ENCODE measurements at places on chromosomes 2 and 18.
A peak's percentile ranks its signal among the peaks of the same experiment; 100 is the strongest.

- DNase-seq: peak; percentile 72
Observed at GRCh38 chr2:162261032-162261945, 18.0 kb upstream of the FAP start.

DNA sequence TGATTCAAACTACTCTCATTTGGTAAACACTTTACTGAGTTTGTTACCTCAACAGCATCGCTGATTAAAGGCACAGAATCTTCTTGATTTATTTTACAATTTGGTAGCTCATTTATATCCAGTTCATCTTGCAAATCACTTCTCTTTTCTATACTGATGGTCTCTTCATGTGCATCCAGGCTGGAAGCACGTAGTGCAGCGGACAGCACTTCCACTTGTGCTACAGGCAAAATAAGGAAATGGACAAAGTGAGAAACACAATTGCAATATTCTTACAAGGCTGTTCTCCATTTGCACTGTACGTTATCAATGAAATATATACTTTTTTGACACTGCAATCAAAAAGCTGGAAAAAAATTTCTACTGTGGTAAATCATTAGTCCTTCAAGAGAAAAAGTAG lies 51.0 kb downstream of the PPP4R1 start:
- no peak for DNase-seq

DNA sequence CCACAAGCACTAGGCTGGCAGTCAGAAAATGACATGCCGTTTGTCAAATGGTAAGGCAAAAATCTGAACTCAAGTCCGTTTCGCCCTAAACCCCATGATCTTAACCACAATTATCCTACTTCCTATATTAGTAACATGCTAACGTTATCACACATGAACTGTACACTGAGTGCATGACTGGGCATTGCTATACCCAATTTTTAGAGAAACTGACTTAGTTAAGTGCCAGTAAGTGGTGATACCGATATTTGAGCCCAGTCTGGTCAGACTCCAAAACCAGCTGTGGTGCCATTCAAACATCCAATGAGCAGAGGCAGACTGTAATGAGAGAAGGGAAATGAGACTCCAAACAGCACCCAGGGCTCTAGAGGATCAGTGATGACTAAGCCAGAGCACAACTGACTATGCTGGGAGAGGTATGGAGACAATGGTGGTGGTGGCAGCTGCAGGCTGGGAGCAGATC lies 311.7 kb upstream of the PKDCC start:
- DNase-seq: no peak

DNA sequence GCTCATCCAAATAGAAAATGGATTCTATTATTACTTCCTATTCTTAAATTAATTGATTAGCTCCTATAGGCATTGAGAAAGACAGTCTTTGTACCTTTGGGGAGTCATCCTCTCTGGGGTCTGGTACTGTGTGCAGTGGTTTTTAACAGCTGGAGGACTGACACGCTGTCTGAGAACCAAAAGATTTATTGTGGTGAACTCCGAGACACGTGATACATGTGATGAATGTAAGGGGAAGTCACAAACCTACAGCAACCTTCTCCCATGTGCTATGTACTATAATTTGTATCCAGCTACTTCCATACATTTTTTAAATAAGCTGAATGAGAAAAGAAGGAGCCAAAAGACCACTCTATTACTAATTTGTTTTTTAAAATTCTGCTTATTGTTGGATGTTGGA lies 133.7 kb downstream of the GALNT3 start:
- no peak for DNase-seq

- peak; percentile 90 for DNase-seq
Observed at GRCh38 chr2:55120634-55121359, 70.5 kb upstream of the RTN4 start.

- DNase-seq: peak; percentile 72
Observed at GRCh38 chr2:157194844-157195243, 62.7 kb upstream of the GALNT5 start.

GRCh38 chr2:7476371-7476770 lies 559.2 kb downstream of the RNF144A start:
- DNase-seq: peak; percentile 11

- no peak for DNase-seq
Observed at GRCh38 chr2:216700088-216700567, 4.8 kb upstream of the IGFBP5 start.

DNA sequence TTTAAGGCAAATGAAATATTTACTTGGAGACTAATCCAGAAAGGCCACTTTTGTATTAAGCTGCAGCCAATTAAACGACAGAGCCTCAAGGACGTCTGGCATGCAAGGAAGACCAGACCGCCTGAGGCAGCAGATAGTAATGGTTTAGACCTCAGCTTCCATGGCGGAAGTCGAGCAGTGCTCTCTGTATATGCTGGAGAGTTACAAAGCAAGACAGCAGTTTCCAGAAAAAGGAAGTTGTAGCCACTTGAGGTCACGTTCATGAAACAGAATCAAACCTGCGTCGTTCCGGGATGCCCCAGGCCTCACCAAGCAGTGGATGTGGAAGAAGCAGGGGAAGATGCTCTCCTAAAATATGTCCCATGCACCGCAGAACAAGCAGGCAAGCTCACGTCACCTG lies 142.0 kb downstream of the PTGR3 start:
- no peak for DNase-seq

- no peak for DNase-seq
Observed at GRCh38 chr2:207463433-207463832, 66.3 kb upstream of the CREB1 start.

GRCh38 chr2:151265991-151266390 lies 4.3 kb upstream of the RBM43 start:
- no peak for DNase-seq

- DNase-seq: peak; percentile 46
Observed at GRCh38 chr2:223247136-223247535, 195.1 kb downstream of the KCNE4 start.

GRCh38 chr2:185402474-185402873 lies 336.1 kb upstream of the FSIP2 start:
- DNase-seq: no peak

DNA sequence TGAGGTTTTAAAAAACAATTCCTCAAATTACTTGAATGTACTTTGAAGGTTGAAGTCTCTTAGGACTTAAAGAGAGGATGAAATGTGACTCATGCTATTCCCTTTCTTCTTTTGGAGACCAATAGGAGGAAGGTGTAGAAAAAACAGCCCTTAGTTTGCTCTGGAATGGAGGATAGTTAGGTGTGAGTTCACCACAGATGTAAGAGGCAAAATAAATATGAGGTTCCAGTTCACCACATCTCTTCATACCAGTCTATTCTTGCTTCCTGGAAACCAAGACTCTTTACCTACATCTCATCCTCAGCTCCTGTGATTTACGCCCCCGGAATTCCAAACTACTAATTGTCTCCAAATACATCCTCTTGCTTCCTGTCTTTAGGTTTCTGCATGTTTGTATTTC lies 77.5 kb upstream of the TTC21B start:
- DNase-seq: peak; percentile 32

- no peak for DNase-seq
Observed at GRCh38 chr2:205722283-205722918, 40.1 kb downstream of the NRP2 start.

- DNase-seq: no peak
Observed at GRCh38 chr18:25734336-25734735, 356.1 kb downstream of the SS18 start.

DNA sequence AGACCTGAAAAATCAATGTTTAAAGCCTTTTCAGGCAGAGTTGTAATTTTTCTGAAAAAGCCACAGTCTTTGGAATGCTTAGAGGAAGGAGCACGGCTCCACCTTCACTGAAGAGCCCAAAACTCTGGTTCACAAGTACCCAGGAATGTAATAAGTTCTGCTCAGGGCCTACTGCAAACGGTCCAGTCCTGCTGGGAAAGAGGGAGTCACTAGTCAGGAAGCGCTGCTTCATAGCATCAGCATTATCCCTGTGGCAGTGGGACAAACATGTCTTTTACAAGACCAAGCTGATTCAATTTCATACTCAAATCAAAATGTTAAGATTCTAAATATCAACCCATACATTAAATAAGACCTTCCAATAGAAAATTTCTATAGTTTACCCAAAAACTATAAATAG lies 152.9 kb upstream of the PGAP1 start:
- DNase-seq: peak; percentile 44

- DNase-seq: no peak
Observed at GRCh38 chr2:30622452-30622851, 175.4 kb downstream of the LCLAT1 start.

GRCh38 chr18:1663879-1664705 lies 759.4 kb downstream of the ADCYAP1 start:
- peak; percentile 13 for DNase-seq

DNA sequence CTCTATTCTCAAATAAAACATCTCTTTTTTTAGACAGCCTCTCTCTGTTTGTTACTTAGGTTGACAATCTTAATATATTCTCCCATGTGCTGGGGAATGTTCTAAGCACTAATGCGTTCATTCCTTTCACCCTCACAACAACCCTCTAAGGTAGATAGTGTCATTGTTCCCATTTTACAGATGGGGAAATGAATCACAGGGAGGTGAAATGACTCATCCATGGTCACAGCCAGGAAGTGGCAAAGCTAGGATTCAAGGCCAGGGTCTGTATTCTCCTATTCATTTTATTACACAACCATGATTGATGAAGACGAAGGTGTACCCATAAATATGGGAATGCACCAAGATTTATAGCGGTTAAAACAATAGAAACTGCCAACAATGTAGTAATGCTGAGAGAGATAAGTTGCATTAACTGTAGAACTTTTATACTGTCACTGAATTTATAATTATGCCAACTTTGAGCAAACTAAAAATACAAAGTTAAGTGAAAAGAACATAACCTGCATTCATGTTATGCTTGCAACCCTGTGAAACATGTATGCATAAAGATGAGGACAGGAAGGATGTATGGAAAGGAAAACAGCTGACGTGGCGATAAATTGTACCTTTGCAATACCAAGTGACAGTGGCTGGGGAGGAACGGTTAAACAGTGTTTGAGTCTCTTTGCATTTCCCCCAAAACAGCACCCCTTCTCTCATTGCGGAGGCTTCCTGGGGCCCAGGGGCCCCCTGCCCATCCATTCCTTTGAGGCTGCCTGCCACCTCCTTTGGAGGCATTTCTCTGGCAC lies 257.7 kb upstream of the AGAP1 start:
- no peak for DNase-seq

- DNase-seq: no peak
Observed at GRCh38 chr2:7193457-7193856, 276.2 kb downstream of the RNF144A start.

DNA sequence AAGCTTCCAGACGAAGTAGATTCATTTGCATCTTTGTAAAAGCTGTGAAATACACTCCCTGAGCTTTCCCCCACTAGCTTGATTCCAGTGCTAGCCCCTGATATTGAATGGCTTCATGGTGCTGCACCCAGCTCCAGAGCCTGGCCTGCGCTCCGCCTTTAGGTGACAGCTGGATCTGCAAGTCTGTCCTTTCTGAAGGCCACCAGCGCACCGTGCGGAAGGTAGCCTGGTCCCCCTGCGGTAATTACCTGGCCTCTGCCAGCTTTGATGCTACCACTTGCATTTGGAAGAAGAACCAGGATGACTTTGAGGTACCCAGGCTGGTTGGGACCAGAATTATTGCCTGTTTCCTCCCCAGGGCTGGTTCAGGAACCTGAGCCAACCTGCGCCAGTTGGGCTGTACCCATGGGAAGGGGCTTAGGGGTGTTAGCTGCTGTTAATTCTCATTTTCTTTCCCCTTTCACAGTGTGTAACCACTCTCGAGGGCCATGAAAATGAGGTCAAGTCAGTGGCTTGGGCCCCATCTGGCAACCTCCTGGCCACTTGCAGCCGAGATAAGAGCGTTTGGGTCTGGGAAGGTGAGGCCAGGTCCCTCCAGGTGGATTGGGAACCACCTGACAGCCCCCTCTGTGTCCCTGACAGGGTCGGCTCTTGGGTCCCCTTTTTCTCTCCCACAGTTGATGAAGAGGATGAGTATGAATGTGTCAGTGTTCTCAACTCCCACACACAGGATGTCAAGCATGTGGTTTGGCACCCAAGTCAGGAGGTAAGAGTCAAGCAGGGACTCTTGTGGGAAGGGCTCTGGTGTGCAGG lies 1.3 kb downstream of the CIAO1 start:
- peak; percentile 19 for DNase-seq

DNA sequence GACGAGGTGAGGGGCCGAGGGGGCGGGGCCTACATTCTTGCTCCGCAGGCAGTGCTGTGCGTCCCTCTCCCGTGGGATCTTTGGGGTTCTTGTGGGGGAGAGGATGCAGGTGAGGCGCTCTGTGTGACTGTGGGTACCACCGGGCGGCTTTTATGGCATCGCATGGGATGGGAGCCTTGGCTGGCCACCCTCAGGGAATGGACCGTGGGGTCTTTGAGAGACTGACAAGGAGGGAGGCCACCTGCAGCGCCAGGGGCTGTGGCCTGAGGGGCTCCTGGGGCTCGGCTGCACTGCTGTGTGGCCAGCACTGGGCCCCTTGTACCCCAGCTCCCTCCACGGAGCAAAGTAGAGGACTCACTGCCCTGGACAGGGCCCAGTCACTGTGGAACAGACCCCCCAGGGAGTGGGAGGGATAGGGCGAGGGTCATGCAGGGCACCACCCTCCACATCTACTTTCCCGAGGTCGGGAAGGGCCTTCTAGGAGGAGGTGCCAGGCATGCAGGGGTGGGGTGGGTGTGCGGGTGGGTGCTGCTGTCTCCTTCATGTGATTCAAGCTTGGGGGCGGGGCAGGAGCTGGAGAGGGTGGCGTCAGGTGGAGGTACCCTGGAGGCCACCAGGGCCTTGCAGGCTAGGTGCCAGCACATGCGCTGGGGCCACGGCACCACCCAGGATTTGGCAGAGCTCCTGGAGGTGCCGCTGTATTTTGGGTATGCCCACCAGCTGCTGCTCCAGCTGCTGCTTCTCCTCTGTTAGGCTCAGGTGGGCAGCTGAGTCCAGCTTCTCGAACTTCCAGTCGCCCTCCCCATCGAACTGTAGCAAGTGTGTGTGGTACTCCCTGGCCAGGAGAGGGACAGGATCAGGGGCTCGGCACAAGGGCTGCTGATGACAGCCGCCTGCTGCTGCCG lies 1072.4 kb downstream of the RPIA start:
- DNase-seq: no peak

- DNase-seq: peak; percentile 15
Observed at GRCh38 chr2:168686452-168687191, 115.8 kb upstream of the NOSTRIN start.

- no peak for DNase-seq
Observed at GRCh38 chr2:215506604-215506990, 70.7 kb upstream of the FN1 start.

DNA sequence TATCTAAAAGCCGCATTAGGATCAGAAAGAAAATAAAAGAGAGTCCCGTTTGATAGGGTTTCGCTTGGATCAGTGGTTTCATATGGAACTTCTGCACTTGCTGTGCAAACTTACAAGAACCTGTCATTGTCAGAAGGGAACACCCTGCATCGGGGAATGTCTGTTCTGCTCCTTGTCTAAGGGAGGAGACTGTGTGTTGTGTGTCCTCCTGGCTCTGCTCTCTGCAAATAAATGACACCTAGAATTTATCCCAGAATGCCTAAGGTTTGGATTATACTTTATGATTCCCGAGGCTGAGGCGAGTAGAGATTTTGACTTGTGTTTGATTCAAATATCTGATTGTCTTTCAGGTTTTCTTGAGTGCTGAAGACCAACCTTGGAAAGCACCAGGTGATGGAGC lies 785.1 kb downstream of the GALR1 start:
- no peak for DNase-seq
